Sciatic nerve (tissue), 2 donors: ENCODE measurements at places on chromosomes 3 and 15. TPM values are rescaled to one million over a fixed set of nuclear protein-coding genes. Genes with fewer than 3 reads are reported as not detected.

DNA sequence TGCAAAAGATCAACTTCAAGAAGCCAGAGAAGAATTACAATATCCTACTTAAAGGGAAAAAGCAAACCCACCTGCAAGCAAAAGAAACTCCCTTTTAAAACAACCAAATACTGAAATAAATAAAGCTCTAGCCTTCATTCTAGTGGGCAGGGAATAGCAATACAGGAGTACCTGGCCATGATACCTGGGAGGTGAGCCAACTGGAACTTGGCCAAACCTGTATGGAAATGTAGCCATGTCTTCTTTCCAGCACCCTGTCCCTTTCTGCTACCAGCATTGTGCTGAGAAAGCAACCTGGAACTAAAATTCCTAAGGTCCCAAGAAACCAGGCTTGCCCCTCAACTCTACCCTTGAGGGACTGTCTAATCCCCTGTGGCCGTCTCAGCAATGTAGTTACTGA is 530.0 kb downstream of the EPHB1 start:
- no peak for DNase-seq

DNA sequence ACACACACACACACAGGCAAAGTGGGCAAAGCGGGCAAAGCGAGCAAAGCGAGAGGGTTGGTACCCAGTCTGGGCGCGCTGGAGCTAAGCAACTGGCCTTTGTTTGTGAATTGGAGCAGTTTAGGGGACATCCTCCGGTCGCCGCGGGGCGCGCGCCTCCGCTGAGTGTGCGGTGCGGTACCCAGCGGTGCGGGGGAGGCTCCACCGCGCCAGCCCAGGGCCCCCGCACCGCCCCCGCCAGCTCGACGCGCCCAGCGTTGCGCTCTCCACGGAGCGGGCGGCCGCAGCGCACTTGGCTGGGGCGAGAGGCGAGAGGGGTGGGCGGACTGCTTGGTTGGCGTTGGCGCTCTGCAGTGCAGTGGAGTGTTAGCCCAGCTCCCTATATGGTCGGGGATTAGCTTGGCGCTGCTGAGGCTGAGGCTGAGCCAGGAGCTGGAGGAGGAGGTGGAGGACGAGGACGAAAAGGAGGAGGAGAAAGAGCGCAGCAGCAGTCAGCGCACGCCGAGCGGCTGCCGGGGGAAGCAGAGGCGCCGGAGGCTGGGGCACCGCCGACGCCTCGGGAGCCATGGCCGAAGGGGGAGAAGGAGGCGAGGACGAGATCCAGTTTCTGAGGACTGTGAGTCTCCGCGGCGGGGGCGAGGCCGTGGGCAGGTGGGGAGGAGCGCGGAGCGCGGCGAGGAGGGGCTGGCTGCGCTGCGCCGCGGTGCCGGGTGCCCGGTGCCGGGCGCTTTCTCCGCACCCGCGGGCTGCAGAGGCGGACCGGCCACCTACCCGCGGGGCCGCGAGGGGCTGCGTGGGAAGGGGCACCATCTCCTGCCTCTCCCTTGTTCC is at the start of gene RYR3:
Gene RYR3, plus strand, starts transcription at position 487 of the 831 bp plus-strand sequence. Its CDS starts 79 bp downstream, at position 566.
- DNase-seq = no peak

DNA sequence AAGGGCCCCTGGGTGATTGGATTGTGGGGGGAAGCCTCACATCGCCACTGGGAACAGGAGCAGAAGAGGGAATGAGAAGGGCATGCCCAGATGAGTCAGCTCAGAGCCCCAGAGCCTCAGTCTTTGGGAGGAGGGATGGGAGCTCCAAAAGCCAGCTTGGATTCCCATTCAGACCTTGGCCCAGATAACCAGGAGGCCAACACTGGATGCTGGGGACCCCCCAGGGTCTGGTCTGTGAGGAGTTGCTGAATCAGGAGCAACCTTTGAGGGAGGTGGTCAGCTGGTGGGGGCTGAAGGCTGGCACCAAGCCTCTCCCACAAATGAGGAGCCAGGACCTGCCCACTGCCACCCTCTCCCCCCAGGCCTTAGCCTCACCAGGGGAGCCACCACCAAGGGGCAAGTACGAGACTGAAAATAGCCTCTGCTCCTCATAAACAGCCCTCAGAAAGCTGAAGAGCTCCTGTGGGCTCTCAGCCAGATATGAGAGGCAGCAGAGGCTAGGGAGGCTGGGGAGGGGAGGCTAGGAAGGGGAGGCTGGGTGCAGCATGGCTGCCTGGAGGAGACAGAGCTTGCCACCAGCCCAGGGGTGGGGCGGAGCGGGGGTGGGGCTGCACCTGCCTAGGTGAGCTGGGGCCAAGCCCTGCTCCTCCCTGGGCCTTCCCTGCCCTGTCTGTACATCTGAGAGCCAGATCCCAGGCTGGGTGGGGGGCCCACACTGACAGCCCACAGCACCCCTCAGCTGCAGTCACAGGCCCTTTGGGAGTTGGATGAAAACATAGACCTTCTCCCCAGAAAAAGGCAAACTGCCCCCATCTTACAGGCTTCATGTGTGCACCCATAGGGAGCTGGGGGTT is 99.8 kb downstream of the SEC22A start:
- no peak for DNase-seq

DNA sequence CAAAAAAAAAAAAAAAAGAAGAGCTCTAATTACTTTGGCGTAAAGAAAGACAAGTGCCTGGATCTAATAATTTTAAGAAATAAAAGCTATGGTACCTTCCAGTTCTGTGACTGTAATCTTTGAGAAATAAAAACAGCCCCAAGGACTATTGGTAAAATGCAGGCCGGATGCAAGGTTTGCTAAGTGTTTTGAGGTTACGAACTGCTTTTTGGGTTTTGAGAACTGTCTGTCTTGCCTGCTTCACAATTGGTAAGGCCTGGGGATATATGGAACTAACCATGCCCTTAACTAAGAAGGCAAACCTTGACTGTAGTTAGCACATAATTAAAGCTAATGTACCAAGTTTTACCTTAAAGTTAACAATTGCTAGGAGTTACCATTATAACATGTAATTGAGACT is 388.4 kb upstream of the CBLB start:
- no peak for DNase-seq

DNA sequence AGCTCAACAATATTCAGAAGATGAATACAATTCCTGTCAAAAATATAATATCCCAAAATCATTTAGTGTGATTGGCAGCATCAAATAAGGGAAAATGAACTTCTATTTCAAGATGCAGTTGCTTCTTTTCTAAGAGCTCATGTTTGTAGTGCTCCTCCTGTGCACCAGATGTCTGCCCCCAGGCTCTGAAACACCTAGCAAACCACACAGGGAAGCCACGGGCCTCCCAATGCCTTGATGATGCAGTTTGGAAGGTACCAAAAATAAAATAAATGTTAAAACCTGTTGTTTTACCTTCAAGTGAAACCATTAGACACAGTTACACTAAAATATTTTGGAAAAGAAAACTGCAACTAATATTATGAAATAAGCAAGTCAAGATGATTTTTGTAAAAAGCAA is 22.2 kb downstream of the CFAP20DC start:
- DNase-seq = no peak

DNA sequence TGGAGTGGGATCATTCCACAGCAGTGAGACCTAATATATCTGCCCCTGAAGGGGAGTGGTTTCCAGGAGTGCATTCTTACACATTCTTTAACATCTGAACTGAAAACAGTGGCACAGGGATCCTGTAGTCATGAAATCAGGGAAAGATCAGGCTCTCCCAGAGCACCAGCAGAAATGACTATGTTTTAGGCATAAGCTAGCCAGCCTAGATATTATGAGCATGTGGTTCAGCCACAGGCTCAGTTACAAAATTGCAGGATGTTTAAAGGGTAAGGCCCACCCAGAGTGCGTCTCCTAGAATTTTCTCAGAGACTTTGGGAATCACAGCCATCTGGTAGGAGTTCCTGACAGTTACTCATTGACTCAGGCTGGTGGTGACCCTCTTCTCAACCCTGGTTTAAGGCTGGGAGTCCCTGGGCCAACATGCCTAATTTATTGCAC is 20.9 kb downstream of the FSTL1 start:
- no peak for DNase-seq

DNA sequence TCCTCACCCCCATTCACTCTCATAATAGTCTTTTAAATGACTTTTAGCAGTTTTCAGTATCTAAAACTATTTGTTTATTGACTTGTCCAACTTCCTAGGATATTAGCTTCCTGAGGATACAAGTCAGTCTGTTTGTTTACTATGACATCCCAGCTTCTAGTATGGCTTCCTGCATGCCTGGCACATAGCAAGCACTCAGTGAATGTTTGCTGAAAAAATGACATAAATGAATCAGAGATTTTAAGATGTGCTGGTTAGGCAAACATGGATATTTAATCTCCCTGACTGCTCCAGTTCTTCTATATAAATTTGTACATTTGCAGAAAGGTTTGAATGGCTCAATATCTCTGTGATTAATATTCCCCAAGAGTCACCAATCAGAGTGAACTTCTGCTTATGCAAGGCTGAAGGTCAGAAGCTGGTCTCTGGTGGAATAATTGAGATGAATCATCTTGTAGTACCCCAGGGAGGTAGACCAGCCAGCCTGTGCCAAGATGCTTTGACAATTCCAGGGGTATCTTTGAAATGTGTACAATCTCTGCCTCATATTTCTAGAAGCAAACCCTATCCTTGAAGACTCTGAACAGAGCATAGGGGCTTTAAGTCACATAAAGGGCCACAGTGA is 219.0 kb upstream of the LMCD1 start:
- no peak for DNase-seq

GRCh38 chr3:62139957-62140356 is 233.4 kb downstream of the FEZF2 start:
- DNase-seq = no peak

- DNase-seq = no peak
Measured at GRCh38 chr3:66302288-66302687, 81.5 kb downstream of the SLC25A26 start.

- no peak for DNase-seq
Measured at GRCh38 chr3:16305111-16305541, 40.1 kb downstream of the OXNAD1 start.

GRCh38 chr15:87829332-87830050 is 427.0 kb downstream of the NTRK3 start:
- no peak for DNase-seq

Gene SEMA3G
- total RNA-seq = 38.3 TPM

Gene PEX5L
- total RNA-seq = 70.6 TPM

Gene UQCRC1
- total RNA-seq = 96.9 TPM

Gene SERINC4
- total RNA-seq = 0.31 TPM

Gene CCR9
- 0.31 TPM for total RNA-seq

Gene ANKUB1
- total RNA-seq = 2.8 TPM
